Smooth muscle cell of the brain vasculature (primary cell): ENCODE measurements at places on chromosomes 1 and 21.

DNA sequence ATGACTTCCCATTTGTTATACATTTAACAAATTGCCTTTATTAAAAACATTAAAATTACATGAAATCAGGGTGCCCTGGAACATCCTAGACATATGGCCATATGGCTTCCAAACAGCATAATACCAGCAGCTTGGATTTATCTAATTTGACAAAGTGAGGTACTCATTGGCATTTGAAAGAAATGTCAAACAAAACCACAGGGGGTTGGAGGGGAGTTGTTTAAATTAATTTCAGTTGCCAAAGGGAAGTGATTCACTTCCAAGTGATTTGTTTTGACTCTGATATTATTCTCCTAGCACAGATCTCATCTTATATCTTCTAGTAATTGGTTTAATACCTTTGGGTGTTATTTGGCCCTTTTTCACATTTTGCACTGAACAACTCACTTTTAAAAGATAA lies 24.5 kb upstream of the POU2F1 start:
- no peak for DNase-seq

DNA sequence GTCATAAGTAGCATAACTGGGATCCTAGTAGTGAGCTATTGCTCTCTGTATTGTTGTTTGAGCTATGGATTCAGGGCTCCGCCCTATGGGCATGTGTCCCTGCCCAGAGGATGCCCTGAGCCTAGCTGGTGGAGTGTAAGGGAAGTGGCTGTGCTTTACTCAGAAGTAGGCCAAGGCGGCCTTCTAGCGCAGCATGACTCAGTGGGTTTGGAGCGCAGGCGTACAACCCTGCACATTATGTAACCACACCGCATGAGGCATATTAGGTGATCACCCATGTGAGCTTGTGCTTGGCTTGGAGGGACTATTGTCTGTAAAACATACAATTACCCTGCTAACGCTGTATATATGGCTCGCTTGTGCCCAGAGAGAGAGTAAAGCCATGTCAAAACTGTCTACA lies 11.1 kb upstream of the UBE2U start:
- no peak for DNase-seq

DNA sequence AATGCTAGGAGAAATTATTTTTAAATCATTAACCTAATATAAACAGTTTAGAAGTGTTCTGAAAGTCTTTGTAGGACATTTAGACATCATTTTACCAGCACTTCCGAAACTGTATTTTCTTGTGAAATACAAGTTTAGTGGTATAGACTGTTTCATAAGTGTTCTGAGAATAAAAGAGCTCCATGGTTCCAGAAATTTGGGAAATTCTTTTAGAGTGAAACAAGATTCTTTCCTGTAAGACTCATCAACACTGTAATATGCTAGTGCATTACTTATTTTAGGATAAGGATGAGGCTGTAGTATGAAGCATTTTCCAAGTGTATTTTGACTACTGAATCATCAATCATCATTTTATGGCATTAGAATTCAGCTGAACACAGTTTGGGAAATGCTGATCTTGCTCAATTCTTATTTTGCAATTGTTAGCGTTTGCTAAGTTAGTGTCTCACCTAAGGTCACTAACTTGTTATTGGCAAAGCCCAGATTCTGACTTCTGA lies 73.4 kb downstream of the CEP350 start:
- DNase-seq, result no peak

DNA sequence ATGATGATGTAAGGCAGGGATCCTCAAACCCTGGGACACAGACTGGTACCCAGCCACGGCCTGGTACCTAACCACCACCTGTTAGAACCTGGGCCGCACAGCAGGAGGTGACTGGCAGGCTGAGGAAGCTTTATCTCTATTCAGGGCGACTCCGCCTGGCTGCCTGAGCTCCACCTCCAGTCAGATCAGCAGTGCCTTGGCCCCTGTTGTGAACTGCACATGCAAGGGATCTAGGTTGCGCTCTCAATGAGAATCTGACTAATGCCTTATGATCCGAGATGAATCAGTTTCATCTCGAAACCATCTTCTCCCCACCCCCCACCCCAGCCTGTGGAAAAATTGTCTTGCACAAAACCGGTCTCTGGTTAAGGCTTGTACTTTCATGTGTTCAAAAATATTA lies 4.2 kb downstream of the RNPC3 start:
- DNase-seq, result no peak

DNA sequence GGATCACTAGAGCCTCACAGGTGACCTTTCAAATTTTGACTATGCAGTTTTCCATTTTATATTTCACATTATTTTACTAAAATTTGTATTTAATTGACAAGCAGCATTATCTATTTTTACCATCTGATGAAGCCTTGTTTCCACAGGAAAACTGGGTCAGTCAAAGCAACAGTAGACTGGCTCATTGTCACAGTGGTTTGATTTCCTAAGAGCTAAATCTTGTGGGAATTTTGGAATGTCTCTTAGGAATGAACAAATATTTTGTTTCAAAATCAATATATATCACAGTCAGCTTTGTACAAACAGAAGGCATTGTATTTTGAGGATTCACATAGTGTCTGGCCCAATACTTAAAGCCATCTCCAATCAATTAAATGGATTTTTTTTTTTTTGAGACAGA lies 152.6 kb upstream of the RNPC3 start:
- DNase-seq, result no peak

GRCh38 chr1:43329995-43330751 lies 7.4 kb upstream of the MPL start:
- peak; percentile 64 for DNase-seq

GRCh38 chr1:89552471-89553081 lies 27.9 kb downstream of the LRRC8B start:
- DNase-seq, result no peak

DNA sequence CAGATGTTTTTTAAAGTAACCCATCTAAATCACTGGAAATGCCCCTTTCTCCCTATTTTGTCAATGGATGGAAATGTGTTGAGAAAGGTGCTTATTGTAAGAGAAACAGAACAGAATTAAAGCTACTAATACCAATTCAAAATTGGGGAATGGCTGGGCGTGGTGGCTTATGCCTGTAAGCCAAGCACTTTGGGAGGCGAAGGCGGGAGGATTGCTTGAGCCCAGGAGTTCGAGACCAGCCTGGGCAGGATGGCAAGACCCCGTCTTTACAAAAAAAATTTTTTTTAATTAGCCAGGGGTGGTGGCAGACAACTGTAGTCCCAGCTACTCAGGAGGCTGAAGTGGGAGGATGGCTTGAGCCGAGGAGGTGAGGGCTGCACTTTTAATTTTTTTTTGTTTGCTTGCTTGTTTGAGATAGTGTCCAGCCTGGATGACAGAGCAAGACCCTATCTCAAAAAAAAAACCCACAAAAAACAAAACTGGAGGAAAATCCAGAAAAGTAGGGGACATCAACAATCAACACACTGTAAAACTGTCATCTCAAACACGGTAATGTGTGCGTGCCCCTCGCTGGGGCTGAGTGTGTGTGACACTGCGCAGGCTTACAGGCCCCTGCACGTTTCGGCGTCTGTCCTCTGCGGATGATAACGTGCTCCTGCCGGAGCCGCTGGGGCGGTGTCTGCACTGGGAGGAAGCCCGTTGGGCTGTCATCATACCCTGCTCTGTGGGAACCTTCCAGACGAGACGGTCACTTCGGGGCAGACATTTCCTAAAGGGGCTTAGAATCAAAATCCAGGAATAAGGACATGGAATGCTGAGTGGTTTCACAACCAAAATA lies 11.6 kb upstream of the POFUT2 start:
- DNase-seq, result no peak

GRCh38 chr1:65178235-65178634 lies 30.2 kb downstream of the AK4 start:
- DNase-seq, result no peak

GRCh38 chr1:81731989-81732388 lies 68.7 kb upstream of the ADGRL2 start:
- no peak for DNase-seq

DNA sequence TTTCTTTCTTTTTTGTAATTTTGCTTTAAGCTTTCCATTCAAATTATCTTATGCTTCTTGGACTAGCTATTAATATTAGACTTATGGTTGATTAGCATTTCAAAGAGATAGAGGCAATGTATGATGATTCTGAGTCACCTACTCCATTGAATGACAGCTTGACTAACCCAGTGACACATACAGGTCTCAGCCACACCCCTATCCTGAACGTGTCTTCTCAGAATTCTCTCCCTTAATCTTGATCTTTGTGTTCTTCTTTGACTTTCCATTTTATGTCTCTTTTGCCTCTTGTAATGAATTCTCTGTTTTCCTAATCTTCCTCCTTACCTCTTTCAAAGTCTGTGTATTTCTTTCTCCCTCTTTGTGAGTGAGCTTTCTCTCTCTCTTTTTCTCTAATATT lies 241.1 kb downstream of the PDE4B start:
- no peak for DNase-seq
